ENCODE measurements at places on chromosomes 1 and 21.

- no peak for DNase-seq
These were observed 107.7 kb downstream of the PDE9A start for GRCh38 chr21:42760951-42761751.

DNA sequence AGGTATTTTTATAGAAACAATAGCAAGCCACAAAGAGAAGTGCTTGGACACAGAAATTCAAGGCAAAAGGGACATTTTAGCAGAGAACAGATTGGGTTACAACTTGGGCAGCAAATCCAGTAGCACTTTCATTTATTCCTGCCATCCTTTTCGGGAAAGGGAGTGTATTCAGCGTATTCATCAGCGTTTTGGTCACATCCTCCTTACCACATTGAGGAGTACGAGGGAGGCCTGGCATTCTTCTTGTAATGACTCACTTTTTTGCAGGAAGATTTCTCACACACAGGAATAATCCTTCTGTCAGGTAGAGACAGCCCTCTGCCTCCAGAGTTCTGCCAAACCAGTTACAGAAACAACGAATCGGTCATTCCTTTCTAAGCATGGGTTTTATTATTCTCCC is 18.1 kb upstream of the FAM78B start:
- DNase-seq = no peak

DNA sequence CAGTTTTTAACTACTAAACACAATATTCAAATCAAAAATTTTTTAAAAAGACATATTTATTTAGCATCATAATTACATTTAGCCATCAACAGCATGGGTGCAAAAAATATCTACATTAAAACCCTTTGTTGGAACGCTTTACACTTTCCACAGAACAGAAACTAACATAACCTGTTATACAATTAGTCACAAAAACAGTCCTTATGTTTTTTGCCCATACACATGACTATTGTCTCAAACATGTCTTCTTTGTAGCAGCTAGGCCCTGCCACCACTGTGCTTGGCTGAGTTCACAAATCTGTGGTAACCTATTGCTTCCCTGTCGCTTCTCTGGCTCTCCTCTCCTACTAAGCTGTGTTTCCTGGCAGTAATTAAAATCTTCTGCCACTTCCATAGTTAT is 1350.0 kb upstream of the ADGRL2 start:
- no peak for DNase-seq

DNA sequence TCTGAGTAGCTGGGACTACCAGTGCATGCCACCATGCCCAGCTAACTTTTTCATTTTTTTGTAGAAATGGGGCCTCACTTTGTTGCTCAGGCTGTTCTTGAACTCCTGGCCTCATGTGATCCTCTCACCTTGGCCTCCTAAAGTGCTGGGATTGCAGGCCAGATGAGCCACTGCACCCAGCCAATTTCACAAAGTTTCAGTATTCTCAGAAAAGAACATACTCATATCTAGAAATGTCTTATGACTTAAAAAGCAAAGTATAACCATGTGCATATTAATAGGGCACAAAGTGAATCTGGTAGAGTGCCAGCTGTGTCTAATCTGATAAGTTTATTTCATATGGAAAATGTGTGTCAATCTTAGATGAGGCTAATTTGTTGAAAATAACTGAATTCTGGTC is 87.5 kb upstream of the CACYBP start:
- DNase-seq = no peak

- DNase-seq = no peak
These were observed 36.3 kb upstream of the RWDD3 start for GRCh38 chr1:95197616-95198252.

DNA sequence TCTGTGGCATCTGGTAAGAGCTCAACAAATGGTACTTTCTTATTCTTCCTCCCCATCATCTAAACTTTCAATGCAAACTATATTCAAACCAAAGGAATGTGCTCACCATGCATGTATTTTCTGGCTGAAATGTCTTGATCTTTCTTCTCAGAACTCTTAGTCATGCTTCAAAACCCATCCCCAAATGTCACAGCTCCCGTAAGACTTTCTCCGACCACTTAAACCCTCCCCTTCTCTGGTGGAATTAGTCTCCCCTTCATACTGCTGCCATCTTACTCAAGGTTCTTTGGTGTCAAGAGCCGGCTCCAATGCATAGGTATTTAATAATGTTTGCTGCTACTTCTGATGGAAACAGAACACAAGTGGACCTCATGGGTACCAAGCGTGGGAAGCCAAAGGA is 538.1 kb downstream of the MATN1 start:
- no peak for DNase-seq

DNA sequence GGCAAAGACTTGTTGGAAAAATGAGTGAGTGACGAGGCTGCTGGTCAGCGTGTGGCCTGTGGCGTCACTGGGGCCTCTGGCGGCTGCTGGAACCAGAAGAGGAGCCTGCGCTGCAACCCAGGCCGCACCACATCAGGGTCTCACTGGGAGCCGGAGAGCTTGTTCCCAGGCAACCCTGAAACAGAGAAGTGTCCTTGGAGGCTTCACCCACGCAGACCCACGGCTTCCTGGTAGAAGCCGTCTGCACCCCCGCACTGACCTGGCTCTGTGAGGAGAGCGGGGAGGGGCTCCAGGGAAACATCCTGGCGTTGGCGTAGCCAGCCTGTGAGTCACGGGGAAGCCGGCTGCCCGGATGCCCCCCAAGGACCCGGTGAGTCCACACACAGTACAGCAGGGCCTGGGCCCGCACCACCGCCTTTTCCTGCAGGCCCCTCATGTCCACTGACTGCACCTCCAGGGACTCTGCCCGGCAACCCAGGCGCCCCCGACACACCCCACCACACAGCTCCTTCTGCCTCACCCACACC is 57.4 kb downstream of the COL6A1 start:
- no peak for DNase-seq

DNA sequence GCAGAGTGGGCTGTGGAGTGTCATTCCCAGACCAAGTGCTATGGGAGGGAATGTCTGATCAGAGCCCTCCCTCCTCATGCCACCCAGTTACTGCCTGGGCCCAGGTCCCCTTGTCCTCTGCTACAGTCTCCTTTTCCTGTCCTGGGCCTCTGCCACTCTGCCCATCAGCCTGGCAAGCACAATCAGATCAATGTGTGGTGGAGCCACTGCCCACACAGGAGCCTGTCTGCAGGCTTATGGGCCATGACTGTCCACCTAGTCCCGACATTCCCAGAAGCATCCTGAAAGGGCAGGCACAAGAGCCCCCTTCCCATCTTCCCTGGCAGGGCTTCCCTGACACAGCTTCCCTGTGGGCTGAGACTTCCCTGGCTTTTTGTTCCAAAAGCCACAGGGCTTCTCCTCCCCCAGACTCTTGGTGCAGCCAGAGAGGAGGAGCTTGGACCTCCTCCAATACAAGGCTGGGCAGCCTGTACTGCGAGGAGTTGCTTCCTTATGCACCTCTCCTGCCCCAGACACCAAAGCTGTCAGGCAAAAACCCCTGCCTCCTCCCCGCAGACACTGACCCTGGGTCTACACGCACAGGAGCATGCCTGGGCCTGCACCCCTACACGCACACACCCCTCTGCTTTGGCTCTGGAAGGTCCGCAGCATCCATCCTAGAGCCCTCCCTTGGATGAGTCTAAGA is 29.2 kb upstream of the CNTN2 start:
- DNase-seq = no peak

DNA sequence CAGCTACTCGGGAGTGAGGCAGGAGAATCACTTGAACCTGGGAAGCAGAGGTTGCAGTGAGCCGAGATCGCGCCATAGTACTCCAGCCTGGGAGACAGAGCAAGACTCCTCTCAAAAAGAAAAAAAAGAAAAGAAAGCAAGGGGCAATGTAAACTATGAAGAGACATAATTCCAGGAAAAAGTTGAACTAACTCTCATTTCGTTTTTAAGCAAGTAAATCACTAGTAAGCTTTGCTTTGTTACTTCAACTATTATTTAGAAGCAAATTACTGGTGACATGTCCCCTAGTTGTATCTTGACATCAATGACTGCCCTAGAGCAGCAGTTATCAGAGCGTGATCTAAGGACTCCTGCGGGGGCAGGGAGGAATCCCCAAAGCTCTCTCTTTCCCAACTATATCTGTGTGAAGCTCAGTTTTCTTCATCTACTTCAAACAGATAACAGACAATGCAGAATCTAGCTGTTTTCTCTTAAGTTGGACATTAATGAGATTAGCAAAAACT is 18.7 kb downstream of the CLSTN1 start:
- DNase-seq = no peak

DNA sequence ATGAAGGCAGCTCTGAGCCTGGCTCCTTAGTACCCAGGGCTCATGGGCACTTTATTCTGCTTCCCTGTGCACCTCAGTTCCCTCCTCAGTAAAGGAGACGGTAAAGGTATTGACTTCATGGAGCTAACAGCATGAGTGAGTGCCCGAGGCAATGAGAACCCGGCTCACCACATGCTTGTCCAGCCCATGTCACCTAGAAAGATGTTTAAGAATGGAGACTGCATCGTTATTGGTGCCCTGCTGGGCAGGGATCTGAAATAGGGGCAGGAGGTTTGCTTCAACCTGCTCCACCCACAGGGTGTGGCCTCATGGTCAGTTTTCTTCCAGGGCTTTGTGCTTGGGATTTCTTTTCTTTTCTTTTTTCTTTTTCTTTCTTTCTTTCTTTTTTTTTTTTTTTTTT is 7.0 kb upstream of the KCNE1 start:
- DNase-seq = no peak

DNA sequence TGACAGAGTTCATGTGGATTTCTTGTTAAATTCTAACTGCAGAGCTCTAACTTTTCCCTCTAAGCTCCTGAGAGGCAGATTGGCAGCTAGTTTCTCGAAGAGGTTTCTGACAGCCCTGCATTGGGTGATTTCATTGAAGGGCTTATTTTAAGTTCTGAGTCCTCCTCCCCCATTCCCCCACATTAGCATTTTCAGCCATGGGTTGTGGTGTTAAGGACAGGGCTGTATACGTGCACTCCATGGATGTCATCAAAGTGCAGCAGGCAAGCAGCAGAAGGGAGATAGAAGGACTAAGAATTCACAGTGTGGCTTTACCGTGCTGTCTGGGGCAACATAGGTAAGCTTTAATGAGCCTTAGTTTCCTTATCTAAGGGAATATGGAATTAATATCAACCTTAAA is 19.0 kb downstream of the CRYZ start:
- DNase-seq = no peak

DNA sequence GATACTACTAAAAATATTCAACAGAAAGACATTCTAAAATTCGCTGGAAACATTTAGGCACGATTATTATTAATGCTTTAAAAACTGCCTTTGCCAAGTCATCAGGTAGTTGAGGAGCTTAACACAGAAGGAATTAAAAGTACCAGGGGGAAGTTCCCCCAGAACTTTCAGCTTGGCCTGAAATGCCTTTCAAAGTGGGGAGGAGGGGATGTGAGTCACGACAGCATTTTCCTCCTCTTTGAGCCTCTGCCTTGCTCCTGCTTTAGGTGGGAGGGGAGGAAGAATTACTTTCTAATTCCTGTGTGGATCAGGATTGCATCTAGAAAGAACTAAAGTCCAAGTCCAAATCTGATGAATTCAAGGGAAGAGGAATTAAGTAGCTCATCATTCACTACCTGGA is 183.7 kb downstream of the CLIC6 start:
- no peak for DNase-seq

GRCh38 chr1:161986328-161986727 is 37.3 kb downstream of the OLFML2B start:
- DNase-seq = no peak

GRCh38 chr1:95437011-95437410 is 203.0 kb downstream of the RWDD3 start:
- no peak for DNase-seq

DNA sequence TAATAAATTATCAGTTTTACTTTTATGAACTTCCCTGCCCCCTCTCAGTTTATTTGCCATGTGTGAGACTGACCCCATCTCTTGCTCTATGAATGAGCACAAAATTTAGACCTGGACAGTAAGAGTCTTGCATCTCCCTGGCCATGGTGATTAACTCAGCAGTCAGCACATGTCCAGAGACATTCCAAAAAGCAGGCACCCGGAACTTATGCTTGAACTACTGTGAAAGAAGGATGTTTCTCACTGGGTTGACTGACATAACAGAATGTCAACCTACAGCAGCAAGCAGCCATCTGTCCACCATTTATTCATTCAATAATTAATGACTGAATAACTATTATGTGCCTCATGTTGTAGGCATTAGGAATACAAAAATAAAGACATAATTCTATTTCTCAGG is 11.3 kb upstream of the SEC16B start:
- no peak for DNase-seq

DNA sequence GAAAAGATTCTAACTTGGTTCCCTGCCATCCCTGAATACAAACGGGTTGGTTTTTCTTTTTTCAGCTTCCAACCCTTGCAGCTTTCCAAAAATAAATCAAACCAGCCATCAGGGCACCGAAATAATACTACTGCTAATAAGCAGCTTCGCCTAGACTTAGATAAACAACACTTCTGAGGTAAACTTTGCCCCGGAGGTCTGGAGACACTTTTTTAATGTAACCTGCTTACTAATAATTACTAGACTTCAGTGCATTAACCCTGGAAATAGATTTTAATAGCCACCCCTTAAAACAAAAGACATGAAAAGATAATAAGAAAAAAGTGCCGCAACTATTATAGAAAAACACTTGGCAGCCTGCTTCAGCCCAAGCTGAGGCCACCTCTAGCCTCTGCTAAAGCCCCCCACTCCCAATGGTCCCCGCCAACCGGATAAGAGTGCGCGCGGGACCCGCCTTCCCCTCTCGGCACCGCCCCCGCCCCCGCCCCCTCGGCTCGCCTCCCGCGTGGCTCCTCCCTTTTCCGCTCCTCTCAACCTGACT is 405 bp upstream of the GADD45A start:
- DNase-seq = no peak

DNA sequence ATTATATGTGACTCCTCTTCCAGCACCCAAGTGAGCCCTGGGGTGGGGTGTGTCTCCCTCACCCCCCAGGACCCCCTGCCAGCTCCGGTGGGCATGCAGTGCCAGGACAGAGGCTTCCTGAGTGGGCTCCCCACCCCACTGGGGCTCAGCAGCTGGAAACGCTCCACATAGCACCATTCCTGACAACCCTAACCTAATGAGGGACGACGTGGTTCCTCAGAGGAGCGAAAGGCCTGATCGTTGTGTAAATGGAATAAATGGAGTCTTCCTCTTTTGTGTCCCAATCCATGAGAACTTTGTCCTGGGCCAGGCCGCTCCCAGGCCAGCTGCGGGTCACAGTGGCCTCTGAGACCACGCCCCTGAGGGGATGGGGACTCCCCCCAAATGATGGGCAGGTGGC is 1.8 kb upstream of the TSPEAR start:
- no peak for DNase-seq

DNA sequence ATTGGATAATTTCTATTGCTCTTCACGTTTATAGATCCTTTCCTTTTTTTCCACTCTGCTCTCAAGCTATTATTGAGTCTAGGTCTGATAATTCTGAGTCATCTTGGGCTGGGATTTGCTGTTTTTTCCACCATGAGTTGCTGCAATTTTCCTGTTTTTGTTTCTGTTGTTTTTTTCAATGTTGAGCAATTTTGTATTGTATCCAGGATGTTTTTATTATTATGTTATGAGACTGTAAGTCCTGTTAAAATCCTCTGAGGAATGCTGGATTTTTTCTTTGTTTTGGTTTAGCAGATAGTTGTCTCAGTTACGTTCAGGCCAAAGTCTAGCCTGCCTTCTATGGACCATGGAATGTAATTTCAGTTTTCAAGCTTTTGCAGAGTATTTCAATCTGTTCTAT is 13.0 kb upstream of the SLC35A3 start:
- no peak for DNase-seq
